Karpas-422 (cell line): ENCODE measurements at places on chromosomes 7 and 10. TPM values are rescaled to one million over a fixed set of nuclear protein-coding genes. Genes with fewer than 3 reads are reported as not detected.

GRCh38 chr7:136130511-136131303 is 153.5 kb upstream of the MTPN start:
- no peak overlapping the region for H3K4me3 ChIP-seq
- H3K27ac ChIP-seq, result no peak overlapping the region

Gene C10orf67
- total RNA-seq, result not detected in 2 replicates

Gene ASB10
- total RNA-seq, result not detected in 2 replicates

Gene HOXA6
- 3.4 and 8.4 TPM in 2 replicates for total RNA-seq
